Effector CD8-positive, alpha-beta T cell (primary cell): ENCODE measurements at places on chromosomes 16 and 17.
A peak's percentile ranks its signal among the peaks of the same experiment; 100 is the strongest.

DNA sequence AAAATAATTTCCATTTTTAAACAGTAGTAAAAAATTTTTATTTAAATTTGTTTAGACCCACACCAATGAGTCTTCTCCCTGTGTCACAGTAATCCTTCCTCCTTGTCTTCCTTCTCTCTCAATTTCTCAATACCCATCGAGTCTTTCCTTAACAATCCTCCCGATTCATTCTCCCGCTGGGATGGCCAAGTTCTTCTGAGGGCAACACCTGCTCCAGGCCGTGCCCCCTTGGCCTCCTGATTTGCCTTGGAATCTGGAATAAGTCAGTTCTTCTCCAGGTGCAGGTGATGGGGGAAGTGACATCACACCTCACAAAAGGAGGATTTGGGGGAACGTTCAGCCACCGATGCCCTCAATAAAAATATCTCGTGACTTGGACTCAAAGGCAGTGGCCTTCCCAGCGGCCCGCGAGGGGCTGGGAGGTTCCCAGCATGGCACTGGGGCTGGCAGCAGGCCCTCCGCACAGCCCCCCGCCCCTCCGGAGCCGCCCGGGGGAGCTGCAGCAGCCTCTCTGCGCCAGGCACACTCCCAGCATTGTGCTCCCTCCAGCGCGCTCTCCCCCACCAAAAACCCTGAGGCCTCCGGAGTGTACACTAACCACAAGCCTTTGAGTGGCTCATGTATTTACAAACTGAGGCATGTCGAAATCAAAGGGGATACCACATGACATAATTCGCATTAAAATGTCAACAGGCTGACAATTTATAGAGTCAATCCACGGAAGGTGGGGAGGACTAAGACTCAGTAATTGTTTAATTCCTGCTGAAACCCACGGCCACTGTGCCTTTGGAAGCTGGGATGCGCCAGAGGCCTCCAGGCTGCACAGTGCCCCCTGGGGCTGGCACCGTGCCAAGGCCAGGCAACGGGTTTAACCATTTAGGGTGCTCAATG is 120.5 kb downstream of the ZFHX3 start:
- DNase-seq = no peak

DNA sequence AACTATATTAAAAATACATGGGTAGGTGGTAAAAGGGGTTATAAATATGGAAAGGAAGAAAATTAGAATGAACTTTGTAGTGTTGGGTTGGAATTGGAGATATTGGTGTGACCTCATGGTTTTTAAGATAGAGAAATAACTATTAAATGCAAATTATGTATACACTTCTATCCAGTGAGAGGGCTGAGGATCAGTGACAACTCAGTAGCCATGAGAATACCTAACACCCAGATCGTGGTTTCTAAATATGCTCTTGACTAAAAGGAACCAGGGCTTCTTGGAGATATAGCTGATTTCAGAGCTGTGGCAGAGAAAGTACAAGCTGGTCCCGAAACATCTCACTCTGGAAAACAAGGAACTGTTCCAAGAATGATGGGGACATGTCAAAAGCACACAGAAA is 44.4 kb downstream of the SLC6A4 start:
- no peak for DNase-seq

GRCh38 chr17:40705584-40705983 is 2.0 kb upstream of the KRT24 start:
- no peak for DNase-seq

- no peak for DNase-seq
These were observed 10.1 kb downstream of the TBC1D24 start for GRCh38 chr16:2484898-2485508.

- no peak for DNase-seq
These were observed 1.4 kb upstream of the TSPOAP1 start for GRCh38 chr17:58329810-58330537.

DNA sequence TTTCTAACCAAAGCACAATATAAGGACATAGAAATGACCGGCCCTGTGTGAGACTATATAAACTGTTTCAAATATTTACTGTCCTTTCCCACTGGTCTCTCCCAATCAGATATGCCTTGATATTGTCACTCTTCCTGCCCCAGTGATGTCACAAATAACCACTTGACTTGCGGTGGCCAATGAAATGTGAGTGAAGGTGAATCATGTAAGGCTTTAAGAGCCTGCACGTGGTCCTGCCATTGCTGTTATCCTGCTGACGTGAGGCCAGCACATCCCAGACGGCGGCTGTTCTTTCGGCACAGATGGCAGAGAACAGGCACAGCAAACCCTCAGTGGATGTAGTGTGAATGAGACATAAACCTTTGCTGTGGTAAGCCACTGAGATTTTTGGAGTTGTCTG is 5.4 kb upstream of the KLHL11 start:
- DNase-seq = no peak

GRCh38 chr16:67672739-67673662 is 6.4 kb downstream of the C16orf86 start:
- peak; percentile 16 for DNase-seq
